ENCODE measurements at places on chromosomes 5 and 9.
A peak's percentile ranks its signal among the peaks of the same experiment; 100 is the strongest.

DNA sequence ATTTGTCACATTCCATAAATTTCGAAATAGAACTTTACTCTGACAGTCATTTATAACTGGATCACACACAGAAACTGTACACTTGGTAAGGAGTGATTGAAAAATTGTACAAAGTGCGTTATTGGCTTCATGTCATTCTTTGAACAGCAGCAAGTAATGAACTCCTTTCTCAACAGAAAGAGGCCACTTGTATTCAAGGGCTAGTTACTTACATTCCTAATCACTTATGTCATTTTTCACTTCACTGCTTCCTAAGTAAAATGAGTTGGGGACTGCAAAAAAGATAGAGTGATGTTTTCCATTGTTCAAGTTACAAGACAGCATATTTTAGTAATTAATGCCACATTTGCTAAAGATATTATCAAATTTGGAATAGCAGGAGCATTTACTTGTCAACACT is 893.2 kb downstream of the DTWD2 start:
- no peak for DNase-seq

DNA sequence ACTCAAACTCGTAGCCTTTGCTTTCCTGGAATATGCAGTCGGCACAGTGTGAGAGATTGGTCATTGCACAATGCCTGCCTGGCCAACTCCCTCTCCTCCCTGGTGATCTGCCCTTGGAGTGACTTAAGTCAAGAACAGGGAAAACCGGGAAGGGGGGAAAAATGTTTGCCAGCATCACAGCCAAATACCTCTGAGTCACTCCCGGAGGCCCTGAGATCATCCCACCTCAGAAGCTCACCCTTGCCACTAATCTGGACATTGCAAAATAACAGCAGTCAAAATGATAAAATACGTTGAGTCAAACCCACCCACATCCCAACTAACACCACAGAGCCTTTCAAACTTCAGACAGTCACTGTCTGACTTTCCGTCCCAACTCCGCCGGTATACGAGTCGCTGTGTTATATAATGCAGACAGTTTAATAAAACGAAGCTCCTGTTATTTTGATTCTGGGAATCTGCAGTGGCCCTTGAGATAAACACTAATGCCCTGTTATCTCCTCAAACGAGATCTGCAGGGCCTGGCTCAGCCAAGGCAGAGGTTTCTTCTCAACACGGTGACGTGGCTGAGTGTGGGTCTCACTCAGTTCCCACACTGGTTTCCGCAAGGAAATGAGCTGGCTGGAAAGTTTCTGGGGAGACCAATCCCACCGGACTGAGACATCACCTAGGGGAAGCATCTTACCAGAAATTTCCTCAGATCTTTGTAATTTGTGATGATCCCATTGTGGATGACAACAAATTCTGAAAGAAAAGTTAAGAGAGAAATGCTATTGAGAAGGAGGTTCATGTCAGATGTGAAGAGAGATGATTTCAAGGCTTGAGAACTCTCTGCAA is 22.1 kb downstream of the GFPT2 start:
- DNase-seq: no peak

DNA sequence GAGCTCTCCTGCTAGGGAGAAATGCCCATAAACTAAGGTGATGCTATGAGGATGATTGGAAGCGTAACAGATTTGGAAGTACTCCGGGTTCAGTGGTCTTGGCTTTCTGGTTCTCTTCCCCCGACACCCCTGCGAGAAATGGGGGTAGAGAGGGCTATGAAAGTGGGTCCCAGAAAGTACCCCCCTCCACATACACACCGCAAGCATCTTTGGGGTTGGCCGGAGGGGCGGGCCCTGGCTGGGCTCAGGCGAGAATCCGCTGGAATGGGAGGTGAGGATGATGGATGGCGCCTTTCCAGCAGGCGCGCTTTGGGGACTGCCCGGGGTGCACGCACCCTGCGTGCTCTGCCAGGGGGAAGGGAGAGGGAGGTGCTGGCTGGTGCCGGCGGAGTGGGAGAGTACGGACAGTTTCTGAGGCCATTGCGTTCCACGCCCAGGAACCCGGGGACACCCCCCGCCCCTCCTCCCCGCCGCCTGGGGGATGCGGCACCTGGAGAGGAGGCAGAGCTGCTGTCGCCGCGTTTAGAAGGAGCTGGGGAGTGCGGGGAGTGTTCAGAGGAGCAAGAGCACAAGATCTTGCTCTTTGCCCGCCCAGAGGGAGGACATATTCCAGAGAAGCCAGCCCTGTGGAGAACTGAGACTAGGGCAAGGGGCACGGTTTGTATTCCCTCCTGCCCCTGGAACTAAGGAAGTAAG is 1.9 kb downstream of the PCSK5 start:
- DNase-seq: peak; percentile 27

- DNase-seq: no peak
These were observed 45.6 kb downstream of the TLE4 start for GRCh38 chr9:79617395-79617794.
